ENCODE measurements at places on chromosomes 1 and 21. TPM values are rescaled to one million over a fixed set of nuclear protein-coding genes. Genes with fewer than 3 reads are reported as not detected.

Gene TMEM240
- 0.32 TPM for total RNA-seq

Gene HSF2BP
- 1.8 TPM for total RNA-seq

Gene KLHDC8A
- 0.79 TPM for total RNA-seq

Gene HSPA6
- 8.3 TPM for total RNA-seq

Gene RGS13
- not detected for total RNA-seq

Gene DTL
- 17.4 TPM for total RNA-seq

Gene OPTC
- total RNA-seq, result not detected

Gene HSD3B1
- total RNA-seq, result not detected

Gene FMOD
- not detected for total RNA-seq

Gene AKR7A3
- total RNA-seq, result 0.32 TPM

Gene MX2
- total RNA-seq, result not detected

Gene RC3H1
- total RNA-seq, result 5.8 TPM

Gene HYI
- total RNA-seq, result 16.2 TPM

Gene PLA2G2A
- not detected for total RNA-seq
